ENCODE measurements at places on chromosomes 11 and 22.

GRCh38 chr22:49251371-49251770 is 576.3 kb downstream of the BRD1 start:
- no peak for DNase-seq

DNA sequence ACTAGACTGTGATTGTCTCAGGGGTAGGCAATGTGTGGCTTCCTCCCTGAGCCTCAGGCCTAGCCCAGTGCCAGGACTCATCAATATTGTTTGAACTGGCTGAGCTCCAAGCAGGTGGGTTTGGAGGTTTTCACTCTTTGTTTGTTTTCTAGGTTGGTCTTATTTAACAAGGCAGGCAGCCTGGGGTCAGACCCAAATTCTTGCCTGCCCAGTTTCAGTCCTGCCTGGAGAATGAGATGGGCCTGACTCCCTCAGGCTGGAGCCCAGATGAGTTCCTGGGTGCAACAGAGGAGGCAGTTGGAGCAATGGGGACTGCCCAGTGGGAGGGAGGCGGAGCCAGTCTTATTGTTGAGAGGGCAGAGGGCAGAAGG is 28.3 kb upstream of the TP53I11 start:
- no peak for DNase-seq

- DNase-seq: no peak
Observed at GRCh38 chr11:132960273-132961078, 571.8 kb downstream of the OPCML start.

- DNase-seq: no peak
Observed at GRCh38 chr22:25546751-25547150, 17.7 kb upstream of the GRK3 start.

- no peak for DNase-seq
Observed at GRCh38 chr11:109911488-109911887, 181.7 kb upstream of the ZC3H12C start.
